NCI-H748 treated with DMSO at 0.1 percent for 48 hours (cell line): ENCODE measurements at places on chromosomes 13 and 19.

DNA sequence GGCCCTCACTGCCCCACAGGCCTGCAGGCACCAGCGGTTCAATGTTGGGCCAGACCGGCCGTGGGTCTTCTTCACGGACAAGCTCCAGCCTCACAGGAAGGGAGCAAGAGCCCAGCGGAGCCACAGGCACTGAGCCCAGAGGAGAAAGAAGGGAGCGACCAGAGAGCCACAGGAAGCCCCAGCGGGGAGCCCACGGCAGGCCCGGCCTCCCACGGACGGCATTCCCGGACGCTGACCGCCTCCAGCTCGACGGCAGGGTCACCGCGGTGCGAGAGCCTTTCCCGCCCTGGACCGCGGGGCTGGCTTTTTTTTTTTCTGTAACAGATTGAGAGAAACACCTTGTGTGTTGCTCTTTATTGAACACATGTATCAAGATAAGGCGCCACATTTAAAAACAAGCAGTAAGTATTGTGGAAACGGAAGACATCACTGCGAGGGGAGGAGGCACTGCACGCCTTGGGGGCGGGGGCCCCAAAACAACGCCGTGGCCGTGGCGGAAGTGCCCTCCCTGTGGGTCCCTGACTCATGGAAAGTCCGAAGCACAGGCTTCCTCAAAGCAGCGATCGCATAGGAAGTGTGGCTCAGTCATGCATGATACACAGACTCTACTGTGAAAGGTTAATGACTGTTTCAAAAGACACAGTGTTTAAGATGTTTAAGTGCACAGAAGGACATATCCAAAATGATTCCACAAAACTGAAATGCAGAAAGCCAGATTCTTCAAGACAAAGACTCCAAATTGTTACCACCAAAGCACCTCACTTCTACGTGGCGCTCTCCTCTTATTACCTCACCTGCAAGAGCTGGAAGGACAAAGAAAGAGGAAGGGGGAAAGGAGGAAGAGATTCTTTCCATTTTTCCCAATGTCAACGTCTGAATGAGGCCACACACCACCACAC, 3.5 kb downstream of the RASA3 start:
- no peak for DNase-seq

DNA sequence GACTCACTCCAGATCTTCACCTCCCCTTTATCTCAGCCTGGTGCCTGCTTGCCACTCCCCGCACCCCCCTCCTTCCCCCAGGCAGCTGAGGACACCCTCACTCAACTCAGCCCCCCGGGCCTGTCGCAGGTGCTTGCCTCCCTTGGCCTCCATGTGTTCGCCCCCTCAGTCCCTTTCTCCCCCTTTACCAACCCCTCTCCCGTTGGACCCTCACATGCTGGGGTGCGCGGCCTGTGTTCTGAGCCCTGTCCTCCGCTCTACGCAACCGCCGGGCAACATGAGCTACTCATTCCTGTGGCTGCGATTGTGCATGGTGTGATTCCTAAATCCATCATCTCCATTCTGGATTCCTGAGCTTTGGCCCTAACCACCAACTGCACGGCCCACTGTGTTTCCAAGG, 5.1 kb downstream of the CHERP start:
- no peak for DNase-seq

DNA sequence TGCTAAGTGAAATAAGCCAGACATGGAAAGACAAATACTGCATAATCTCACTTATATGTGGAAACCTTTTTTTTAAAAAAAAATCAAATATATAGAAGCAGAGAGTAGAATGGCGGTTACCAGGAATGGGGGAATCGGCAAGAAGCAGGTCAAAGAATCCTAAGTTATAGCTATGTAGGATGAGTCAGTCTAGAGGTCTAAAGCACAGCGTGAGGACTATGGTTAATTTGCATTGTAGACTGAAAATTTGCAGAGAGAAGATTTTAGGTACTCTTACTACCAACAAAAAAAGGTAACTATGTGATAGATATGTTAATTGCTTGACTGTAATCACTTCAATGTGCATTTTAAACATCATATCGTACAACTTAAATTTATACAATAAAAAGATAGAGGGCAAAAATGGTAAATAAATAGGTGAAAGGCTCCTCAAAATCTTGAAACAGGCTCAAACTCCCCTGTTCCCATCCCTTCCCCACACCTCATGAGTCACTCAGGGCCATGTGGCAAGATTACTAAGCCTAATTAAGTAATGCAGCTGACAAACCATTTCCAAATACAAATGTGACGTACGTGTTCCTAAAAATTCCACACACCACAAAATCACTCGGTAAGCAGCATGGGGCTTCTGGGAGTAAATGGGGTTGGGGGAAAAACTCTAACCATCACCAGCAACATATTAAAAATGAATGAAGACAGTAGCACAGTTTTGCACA, 159.0 kb downstream of the USP12 start:
- DNase-seq = no peak

GRCh38 chr13:77730572-77730971, 33.1 kb downstream of the SLAIN1 start:
- DNase-seq = no peak

GRCh38 chr19:1407528-1408299, at the start of gene DAZAP1:
Gene DAZAP1, plus strand, starts transcription at chr19:1407586. Its CDS starts 188 bp downstream, at chr19:1407774.
- no peak for DNase-seq

DNA sequence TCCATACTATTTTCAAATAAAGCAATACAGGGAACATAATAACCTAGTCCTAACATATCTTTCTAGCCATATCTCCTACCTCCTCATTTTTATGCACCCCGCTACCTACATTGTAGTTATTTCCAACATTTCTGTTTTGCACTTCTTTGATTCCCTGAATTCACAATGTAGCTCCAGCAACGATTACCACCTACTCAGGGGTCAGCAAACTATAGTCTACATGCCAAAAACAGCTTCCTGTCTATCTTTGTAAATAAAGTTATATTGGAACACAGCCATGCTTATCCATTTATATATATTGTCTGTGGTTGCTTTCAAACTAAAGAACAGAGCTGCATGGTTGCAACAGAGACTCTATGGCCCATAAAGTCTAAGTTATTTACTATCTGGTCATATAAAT, 16.7 kb downstream of the MYCBP2 start:
- no peak for DNase-seq

GRCh38 chr13:102779436-102780159, 6.0 kb upstream of the TEX30 start:
- no peak for DNase-seq

- no peak for DNase-seq
Measured at GRCh38 chr19:12825254-12826131, 8.9 kb downstream of the RTBDN start.

GRCh38 chr19:6744381-6745301, 5.2 kb downstream of the TRIP10 start:
- no peak for DNase-seq

DNA sequence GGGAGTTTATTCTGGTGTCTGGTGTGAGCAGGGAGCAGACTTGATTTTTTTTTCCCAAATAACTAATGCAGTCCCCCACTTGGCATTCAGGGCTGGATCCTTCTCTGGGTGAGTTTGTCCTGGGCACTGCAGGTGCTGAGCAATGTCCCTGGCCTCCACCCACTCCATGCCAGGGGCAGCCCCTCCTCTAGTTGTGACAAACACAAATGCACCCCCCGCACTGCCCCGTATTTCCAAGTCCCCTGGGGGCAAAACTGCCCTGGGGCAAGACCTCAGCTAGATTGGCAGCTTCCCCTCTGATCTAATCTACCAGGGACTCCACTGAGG, 6.4 kb downstream of the MOB3A start:
- no peak for DNase-seq

DNA sequence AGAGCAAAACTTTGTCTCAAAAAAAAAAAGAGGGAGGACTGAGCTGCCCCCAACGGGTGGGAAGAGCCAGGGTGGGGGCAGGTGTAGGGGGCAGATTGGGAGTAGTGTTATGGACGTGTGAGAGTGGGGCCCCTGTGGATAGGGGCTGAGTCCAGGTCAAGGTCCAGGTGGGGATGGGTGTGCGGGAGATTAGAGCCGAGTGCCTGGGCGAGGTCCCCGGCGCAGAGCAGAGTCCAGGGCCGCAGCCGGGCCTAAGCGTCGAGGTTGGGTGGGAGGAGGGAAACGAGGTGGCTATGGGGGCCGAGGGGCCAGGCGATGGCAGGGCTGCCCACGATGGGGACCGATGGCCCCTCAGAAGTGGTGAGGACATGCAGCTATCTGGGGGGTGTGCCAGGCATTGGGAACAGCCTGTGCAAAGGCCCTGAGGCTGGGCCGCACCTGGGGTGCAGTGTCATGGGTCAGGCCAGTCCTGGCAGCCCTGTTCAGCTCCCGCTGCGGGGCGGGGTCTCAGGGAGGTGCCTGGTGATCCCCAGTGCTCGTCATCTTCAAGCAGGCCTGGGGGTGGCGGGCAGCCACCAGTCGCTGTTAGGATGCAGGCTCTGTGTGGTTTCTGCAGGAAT, 12.3 kb upstream of the MISP start:
- DNase-seq = no peak

GRCh38 chr13:98834254-98834960, 81.9 kb upstream of the SLC15A1 start:
- DNase-seq = no peak

GRCh38 chr13:24612726-24613125, 67.5 kb upstream of the ATP12A start:
- no peak for DNase-seq

GRCh38 chr13:111900390-111901131, 166.4 kb upstream of the SOX1 start:
- DNase-seq = no peak

DNA sequence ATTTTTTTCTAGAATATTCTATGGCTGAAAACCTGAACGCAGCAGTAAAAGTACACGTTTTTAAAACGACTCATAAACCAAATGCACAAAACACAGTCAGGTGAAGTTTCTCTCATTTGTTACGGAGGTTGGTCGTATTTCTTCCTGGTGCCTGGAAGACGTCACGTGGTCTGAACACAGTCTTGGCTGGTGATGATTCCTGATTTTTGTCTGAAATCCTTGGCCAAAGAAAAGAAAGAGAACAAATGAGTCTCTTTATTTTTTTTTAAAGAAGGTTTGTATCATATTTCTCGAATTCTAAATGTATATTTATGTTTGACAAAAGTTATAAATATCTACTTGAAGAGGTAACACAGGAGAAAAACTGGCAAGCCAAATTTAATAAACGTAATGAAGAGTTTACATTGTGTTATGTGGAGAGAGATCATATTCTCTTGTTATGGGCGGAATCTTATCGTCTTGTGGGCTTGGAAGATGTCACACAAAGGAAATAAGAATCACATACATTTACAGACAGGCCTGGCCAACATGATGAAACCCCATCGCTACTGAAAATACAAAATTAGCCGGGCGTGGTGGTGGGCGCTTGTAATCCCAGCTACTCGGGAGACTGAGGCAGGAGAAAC, 10.0 kb upstream of the PNMA8A start:
- DNase-seq = no peak

DNA sequence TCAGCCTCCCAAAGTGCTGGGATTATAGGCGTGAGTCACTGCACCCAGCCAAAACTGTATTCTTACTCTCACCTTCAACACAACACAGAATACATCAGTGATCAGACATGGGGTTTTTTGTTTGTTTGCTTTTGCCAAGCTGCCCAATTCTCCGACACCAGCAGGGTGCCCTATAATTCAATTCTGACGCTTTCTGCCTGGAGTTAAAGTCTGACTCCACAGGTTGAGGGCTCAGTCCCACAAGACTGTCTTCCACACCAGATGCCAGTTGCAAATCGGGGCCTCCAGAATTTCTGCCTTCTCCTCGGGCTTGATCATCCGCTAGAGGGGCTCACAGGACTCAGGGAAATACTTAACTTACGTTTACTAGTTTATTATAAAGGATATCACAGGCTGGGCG, 22.1 kb downstream of the FBN3 start:
- no peak for DNase-seq

GRCh38 chr13:29679396-29680053, 84.0 kb upstream of the SLC7A1 start:
- DNase-seq = peak; percentile 54

GRCh38 chr13:64633948-64634347, 2596.2 kb downstream of the PCDH9 start:
- DNase-seq = no peak

DNA sequence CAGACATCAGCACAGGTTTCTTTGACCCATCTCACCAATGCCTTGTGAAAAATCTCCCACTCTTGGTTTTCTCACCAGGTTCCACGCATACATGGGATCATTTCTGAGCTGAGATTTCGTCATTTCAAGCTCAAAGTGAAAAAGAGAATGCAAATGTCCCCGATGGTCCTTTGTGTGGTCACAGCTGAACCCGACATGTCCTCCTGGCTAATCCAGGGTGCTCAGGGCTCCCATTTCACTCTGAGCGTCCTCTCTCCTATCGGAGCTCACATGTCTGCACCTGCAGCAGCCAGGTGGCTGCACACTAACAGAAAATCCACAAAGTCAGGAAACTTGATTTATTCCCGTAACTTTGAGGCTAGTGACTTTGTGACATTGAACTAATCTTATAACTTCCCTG, 9.3 kb upstream of the CEACAM3 start:
- no peak for DNase-seq

DNA sequence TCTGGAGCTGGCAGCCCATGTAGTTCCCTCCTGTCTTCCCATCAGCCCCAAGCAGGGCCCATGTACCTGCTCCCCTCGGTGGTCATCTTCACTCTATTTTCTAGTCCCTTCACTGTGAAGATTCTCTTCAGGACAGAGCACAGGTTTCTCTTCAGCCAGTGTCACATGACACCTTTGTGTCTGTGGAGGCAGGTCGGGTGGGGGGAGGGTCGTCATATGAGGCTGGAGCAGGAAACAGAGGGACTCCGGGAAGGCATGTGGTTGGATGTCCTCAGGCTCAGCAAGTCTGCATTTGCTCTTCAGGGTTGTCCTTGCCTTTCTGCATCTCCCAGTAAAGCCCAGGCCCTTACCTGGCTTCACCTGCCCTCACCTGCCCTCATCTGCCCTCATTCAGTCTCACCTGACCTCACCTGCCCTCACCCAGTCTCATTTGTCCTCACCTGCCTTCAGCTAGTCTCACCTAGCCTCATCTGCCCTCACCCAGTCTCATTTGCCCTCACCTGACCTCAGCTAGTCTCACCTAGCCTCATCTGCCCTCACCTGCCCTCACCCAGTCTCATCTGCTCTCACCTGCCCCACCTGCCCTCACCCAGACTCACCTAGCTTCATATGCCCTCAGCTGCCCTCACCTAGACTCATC, 120.3 kb downstream of the ZDHHC20 start:
- DNase-seq = no peak

DNA sequence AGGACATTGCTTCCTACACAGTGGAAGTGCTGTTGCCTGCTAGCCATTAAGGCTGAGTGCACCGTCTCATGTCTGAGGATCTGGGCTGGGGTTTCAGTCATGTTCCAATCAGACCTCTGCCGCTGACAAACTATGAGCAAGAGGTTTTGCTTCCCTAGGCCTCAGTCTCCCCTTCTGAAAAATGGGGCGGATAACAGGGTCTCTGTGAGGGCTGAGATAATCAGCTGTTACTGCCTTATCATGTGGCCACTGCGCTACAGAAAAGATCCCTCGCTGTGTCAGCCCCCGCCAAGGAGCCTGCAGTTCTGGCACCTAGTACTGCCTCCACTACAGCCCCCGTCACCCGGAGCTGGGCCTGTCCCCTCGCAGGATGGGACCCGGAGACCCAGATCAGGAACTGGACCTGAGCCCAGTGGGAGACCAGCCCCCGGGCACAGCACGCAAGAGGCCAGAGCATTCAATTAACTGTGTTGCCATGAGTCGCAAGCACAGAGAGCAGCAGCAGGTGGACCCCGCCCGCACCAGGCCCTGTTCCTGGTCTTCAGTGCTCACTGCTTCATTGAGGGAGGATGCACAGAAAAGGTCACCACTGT, 3.0 kb upstream of the PNKP start:
- no peak for DNase-seq

GRCh38 chr19:4866595-4867424, 657 bp downstream of the PLIN3 start:
- no peak for DNase-seq
